ENCODE measurements at places on chromosomes 7 and 10.

- DNase-seq = no peak
These were observed 53.4 kb upstream of the PCDH15 start for GRCh38 chr10:54854389-54854788.

DNA sequence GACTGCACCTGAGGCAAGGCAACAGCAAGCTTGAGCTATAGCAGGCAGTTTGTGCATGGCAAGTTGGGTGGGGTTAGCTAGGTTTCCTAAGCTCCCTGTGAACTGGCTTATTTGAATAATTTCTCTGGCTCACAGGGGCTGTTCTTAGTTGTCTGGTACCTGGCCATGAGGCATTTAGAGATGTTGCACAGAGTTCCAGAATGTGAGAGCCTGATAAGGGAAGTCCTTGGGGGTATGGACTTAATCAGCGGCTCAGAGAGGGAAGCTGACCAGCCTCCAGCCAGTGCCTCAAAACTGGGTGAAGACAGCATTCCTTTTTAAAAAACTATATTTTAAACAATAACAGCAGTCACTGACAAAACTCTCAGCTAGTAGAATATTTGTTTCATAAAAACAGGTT lies 307.4 kb downstream of the FZD1 start:
- DNase-seq = no peak

DNA sequence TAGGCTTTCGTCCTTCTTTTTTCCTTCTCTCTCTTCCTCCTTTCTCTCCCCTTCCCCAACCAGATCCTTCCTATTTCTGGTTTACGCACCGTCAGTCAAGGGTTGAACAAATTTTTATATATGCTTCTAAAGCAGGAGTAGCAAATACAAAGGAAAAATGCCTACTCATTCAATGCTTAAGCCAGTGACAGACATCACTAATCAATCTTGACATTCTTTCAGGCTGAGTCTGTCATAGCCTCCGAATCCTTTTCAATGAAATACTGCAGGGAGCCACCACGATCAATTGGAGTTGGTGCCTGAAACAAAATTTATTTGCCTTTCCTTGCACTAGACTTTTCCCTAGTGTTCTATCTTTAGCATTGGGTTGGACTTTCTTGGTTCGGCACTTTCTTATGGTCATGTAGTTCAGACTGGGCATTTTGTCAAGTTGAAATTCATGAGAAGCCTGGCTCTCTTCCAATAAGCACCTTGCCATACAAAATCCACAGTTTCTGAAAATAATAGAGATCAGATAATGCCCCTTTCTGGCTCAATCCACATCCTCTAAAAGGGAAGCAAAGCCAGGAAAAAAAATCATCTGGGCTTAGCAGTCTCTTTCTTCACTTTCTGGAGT lies 239.5 kb upstream of the PLXNA4 start:
- DNase-seq = no peak

DNA sequence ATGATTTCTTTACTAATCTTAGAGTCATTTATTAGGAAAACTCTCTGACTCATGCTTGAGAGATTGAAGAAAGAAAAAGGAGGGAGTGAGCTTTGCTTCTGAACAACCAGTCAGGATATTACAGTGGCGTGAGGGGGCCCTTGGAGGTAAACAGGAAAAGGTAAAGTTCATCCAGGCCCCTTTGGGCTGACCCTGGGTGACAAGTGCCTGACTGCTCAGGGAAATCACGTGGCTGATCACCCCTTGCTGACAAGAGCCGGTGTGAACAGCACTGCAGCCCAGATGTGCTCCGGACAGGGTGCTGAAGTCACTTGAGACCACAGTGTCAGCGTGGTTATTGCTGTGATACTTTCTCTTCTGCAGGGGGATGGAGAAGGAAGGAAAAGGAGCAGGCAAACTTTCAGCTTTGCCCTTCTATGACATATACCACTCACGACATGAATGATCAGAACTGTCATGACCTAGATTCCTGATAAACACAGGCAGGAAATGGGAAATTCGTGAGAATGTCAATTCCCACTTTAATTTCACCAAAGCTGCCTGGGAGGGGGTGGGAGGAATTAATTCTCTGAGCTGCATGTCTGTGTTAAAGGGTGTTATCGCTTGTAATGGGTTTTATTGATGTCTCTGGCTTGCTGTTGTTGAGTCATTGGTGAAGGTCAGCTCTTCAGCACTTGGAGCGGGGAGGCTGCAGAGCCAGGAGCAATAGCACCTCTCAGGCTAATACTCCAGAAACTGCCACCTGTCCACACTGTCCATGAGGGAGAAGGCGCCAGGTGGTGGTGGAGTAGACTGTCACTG lies 139.8 kb upstream of the AOAH start:
- DNase-seq = no peak

DNA sequence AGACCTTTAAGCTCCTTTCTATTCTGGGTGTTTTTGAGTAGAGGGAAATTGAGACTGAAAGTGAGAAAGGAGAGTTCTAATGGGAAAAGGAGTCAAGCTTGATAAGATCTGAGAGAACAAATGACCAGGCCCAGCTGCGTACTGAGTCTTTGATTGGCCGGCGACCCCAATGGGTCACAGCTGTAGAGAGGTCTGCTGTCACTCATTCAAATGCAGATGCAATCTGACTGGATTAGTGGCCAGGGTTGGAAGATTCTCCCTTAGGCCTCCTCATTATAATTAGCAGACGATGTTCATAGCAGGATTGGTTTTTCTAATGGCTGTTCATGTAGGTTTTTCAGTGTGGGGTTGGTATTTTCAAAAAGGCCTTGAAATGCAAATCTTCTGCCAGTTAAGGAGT lies 127.2 kb upstream of the SLC25A13 start:
- no peak for DNase-seq

GRCh38 chr10:1659221-1659791 lies 78.0 kb downstream of the ADARB2 start:
- DNase-seq = no peak

DNA sequence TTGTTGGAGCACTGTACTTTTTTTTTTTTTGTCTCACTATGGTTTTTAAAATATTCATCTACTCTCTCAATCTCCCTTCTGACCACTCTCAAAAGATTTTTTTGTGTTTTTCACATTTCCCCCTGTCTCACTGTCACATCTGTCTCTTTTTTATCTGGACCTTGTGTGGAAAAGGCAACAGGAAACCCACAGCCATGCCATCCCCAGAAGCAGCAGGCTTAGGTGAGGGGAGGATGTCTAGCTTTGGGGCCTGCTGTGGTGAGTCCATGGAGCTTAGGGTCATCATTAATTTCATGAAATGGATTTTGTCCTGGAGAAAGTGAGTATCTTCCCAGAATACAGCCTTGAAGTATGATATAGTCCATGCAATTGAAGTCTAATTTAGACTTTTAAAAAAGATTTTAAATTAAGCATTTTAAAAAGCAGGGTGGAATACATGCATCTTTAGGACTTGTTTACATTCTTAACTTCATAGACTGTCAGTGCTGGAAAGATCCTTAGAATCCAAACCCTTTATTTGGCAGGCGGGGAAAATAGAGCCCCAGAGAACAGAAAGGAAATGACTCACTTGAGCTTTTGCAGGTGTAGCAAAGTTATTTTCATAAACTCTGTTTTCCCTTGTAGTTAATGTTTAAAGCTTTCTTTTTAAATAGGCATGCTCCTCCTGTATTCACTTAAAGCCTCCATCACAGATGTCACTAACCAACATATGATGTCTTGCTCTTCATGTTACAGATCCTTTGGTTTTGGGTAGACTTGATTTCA lies 25.1 kb downstream of the MINDY4 start:
- peak; percentile 24 for DNase-seq

DNA sequence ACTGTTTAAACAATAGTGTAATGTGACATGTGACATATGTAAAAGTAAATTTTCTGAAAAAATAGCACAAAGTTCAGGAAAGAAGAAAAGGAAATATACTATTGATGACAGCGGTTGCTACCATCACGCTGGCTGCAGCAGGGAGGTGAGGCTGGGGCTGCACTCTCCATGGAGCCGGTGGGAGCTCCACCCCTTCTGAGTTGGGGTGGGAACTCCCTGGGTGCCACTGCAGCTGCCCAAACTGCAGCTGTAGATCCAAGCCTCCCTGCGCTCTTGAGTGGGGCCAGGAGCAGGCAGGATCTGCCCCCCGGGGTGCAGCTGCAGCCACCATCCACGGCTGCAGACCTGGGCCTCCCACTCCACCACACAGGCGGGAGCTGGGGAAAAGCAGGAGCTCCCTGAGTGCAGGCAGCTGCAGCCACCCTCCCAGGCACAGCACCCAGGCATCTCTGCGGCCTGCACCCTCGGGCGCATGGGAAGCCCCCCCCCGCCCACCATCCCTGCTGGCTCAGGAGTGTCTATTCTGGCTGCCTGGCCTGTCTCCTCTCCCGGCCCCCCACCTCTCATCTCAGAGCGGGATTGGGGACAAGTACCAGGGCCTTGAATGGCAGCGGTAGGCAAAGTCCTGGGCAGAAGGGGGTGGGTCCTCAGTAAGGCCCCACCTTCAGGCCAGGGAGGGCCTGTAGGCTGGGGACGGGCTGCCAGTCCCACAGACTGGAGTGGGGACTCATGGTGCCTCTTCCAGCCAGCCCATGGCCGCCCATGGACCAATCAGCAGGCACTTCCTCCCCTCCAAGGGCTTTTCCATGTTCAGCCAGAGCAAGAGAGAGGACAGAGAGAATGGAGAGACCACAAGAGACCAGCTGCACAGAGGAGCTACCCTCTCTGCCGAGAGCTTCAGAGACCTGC lies 50.1 kb downstream of the TNS3 start:
- DNase-seq = no peak

DNA sequence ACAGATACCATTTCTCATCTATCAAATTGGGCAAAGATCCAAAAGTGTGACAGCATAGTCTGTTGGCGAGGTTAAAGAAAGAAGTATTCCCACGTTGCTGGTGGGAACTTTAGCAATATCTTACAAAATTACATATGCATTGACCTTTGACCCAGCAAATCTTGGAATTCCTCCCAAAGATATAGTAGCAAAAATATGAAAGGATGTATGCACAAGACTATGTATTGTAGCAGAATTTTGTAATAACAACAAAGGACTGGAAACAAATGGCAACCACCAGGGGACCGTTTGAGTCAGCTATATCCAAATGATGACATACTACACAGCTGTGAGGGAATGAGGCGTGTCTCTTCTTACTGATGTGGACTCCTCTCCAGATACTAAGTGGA lies 50.2 kb downstream of the KCNH2 start:
- DNase-seq = no peak

DNA sequence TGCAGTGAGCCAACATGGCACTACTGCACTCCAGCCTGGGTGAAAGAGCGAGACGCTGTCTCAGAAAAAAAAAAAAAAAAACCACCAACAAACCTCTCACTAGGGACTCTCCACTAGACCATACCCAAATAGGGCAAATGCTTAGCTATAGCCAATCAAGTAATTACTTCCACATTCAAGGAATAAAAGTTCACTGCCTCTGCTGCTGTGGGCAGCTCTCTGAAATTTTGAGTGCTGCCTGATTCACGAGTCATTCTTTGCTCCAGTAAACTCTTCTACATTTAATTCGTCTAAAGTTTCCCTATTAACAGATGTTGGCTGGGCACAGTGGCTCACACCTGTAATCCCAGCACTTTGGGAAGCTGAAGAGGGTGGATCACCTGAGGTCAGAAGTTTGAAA lies 4.7 kb upstream of the NRBF2 start:
- no peak for DNase-seq

DNA sequence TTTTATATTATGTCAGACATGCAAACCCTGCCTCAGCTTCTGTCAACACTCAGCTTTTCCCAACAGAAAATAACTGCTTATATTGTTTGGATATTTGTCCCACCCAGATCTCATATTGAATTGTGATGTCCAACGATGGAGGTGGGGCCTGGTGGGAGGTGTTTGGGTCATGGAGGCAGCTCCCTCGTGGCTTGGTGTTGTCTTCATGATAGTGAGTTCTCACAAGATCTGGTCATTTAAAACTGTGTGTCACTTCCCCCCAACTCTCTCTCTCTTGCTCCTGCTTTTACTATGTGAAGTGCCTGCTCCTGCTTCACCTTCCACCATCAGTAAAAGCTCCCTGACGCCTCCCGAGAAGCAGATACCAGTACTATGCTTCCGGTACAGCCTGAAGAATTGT lies 85.8 kb upstream of the KCNMA1 start:
- no peak for DNase-seq

- no peak for DNase-seq
These were observed 120.3 kb downstream of the ITIH5 start for GRCh38 chr10:7546385-7546967.

- no peak for DNase-seq
These were observed 20.0 kb downstream of the RBM17 start for GRCh38 chr10:6108631-6109443.

- DNase-seq = no peak
These were observed at the start of gene CTNNA3 for GRCh38 chr10:67696029-67696428. CTNNA3 (minus strand) TSS chr10:67696195.

DNA sequence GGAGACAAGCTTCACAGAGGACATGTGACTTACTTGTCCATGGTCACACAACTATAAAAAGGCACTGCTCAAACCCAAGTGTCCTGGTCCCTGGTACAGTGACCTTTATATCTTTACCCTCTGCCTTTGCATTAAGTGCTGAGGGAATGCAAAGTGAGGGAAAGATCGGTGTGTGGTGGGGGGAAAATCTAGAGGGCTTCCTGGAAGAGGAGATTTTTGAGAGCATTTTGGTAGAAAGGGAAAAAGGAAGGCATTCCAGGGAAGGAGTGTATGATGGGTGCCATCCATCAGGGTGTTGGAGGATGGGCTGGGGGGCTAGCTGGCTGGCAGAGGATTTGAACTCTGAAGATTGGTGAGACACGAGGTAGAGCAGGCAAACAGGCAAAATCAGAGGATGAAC lies 9.3 kb downstream of the ZNF503 start:
- DNase-seq = no peak

DNA sequence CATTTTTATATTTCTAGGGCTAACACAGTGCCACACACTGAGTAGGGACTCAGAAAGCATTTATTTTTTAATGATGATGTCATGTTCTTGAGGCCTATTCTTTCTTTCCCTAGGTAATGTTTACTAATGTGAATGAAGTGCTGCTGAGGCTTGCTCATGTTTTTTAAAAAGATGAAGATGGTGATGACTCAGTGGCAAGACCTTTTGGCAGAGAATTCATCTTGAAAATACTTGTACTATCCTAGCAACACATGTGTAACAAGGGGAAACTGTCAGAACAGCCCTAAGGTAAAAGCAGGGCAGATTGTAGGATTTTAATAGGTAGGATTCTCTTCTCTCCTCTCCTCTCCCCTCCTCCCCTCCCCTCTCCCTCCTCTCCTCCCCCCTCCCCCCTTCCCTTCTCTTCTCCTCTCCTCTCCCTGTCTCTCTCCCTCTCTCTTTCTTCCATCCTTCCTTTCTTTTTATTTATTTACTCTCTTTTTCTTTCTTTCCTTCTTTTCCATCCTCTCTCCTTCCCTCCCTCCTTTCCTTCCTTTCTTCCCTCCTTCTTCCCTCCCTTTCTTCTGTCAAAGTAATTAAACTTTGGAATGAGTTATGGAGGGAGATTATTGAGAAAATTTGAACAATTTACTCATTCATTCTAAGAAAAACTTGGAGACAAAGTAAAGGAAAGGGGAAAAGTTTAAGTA lies 75.3 kb downstream of the ZNF92 start:
- DNase-seq = no peak

- no peak for DNase-seq
These were observed 6.8 kb upstream of the CDK6 start for GRCh38 chr7:92843034-92843760.

Measured in GM19239 (cell line).